ENCODE measurements at places on chromosomes 16 and 17.

- DNase-seq, result no peak
These were observed 22.9 kb downstream of the C1QTNF1 start for GRCh38 chr17:79046916-79047280.

- DNase-seq, result no peak
These were observed 40.1 kb upstream of the SLC38A10 start for GRCh38 chr17:81334987-81335772.

- DNase-seq, result peak; percentile 70
These were observed 11.5 kb upstream of the ZC3H18 start for GRCh38 chr16:88558457-88559442.

- no peak for DNase-seq
These were observed 23.9 kb upstream of the C16orf74 start for GRCh38 chr16:85774811-85775210.

DNA sequence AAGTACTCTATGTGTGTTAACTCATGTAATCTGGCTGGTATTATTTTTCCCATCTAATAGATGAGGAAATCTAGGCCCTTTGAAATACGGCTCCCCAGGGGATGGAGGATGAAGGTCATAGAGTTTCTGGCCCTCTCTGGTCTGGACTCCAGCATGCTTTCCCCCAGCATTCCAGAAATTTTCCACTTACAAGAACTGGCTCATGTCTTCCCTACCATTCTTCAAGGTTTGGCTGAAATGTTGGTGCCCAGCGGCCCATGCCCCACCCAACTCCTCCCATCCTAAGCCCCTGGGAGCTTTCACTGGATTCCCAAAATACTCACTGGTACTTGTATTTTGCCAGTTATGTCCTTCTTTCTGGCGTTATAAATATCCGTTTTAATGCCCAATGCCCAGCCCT lies 237.5 kb upstream of the NLRP1 start:
- no peak for DNase-seq

DNA sequence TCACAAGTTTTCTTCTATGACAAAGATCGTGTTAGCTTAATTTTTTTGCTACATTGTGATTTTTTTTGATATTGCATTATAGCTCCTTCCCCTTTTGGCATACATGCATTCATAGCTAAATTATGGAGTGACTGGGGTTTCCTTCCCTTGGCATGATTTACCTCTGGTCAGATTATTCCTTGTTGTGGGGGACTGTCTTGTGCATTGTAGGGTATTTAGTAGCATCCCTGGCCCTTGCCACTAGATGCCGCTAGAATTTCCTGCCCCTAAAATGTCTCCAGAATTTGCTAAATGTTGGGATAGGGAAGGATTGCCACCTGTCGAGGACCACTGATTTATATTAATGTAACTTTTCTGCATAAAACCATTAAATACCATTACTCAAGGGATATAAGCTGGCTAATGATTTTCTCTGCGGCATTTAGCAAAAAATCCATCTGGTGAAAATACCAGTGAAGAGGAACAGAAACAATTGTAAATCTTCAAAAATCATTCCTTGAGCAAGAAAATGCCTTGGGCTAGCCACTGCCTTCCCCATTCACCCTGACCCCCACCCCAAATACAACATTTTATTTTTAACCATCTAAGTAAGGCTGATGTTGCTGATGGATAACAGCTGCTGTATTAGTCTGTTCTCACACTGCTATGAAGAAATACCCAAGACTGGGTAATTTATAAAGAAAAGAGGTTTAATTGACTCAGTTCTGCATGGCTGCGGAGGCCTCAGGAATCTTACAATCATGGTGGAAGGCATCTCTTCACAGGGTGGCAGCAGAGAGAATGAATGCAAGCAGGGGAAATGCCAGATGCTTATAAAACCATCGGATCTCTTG lies 195.2 kb downstream of the MAP2K6 start:
- DNase-seq, result peak; percentile 36

DNA sequence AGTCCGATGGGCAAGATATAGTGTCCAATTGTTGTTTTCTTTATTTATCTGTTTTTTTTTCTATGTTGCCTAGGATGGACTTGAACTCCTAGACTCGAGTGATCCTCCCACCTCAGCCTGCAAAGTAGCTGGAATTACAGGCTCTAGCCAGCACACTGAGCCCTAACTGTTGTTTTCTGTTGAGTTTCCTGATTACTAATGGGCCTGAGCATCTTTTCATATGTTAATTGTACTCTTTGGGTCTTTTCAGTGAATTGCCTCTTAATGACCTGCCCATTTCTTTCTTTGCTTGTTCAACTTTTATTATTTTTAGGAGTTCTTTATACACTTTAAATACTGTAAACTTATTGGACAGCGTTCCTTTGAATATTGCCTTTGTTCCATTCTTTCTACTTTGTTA lies 213.0 kb downstream of the HS3ST3B1 start:
- DNase-seq, result no peak

GRCh38 chr16:75319513-75320411 lies 68.3 kb upstream of the BCAR1 start:
- no peak for DNase-seq

DNA sequence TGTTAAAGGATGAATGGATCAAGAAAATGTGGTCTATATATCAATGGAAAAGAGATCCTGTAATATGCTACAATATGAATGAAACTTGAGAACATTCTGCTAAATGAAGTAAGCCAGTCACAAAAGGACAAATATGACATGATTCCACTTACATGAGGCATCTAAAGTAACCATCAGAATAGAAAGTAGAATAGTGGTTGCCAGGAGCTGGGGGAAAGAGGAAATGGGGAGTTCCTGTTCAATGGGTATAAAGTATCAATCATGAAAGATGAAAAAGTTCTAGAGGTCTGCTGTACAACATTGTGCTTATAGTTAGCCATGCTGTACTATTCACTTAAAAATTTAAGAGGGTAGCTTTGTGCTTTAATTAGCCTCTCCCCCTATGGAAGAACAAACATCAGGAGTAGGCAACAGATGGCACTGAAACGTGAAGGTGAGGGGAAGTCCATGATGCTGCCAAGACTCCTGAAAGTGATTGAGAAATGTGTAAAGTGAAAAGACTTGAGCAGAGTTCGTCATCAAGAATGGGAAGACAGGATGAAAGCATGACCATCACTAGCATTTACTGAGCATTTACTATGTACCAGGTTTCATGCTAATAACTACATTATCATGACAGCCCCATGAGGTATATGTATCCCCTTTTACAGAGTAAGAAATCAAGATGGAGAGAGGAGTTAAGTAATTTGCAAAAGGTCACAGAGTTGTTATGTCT lies 167.2 kb downstream of the CYB561 start:
- DNase-seq, result no peak
